Activated CD4-positive, alpha-beta T cell treated with anti-CD3 and anti-CD28 coated beads, Interleukin-2, amount 10 ng/mL, durations not matched to agents 7 days and 5 days (primary cell): ENCODE measurements at places on chromosomes 4 and X.

DNA sequence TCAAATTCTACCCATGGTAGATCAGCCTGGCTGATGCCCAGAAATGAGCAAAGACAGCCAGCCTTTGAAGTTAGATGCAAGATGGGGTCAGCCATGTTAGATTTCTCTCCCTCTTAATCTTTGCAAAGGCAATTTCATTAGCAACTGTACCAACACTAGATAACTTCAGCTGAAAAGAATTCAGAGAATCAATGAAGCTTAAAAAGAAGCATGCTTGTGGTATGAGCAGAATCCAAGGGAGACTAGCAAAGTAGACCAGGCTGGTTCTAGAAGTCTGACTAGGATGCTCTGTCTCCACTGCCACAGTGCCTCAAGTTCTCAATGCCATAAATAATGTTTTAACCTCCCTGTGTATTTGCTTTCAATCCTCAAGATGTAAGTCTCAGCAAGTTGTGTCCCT is 247.3 kb downstream of the SLC7A11 start:
- no peak for DNase-seq

GRCh38 chr4:336099-336892 is 1.3 kb upstream of the ZNF141 start:
- DNase-seq = no peak

DNA sequence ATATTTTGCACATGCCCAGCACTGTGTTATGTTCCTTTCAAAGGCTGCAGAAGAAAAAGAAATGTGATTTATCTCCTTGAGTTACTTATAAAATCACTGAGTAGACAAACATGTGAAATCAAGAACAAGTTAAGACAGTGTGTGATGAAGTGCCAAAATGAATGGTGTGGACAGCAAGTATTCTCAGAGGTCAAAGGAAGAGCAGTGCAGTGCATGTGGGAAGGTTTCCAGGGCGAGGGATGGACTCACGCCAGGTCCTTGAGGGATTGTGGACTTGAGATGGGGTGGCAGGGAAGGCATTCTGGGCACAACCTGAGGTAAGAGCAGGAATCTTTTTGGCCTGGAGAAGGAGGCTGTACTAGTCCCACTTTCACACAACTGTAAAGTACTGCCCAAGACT is 115.5 kb downstream of the FNIP2 start:
- DNase-seq = no peak

DNA sequence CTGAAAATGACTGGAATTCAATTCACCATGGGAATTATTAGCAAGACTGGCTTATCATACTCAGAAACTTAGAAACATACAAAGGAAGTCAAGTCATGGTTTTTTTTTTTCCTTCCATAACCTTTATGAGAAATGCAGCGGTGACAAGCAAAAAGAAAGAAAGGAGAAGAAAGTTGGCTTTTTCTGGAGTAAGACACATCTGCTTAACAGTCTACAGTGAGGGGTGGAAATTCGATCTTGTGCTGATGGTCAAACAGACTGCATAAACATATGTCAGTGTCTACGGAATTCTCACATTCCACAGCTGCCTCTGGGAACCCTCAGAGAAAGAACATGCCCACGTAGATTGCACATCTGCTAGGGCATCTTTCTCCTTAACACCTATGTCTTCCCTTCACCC is 54.6 kb downstream of the PROM1 start:
- DNase-seq = no peak

GRCh38 chr4:154908168-154908567 is 127.1 kb downstream of the RBM46 start:
- DNase-seq = no peak

DNA sequence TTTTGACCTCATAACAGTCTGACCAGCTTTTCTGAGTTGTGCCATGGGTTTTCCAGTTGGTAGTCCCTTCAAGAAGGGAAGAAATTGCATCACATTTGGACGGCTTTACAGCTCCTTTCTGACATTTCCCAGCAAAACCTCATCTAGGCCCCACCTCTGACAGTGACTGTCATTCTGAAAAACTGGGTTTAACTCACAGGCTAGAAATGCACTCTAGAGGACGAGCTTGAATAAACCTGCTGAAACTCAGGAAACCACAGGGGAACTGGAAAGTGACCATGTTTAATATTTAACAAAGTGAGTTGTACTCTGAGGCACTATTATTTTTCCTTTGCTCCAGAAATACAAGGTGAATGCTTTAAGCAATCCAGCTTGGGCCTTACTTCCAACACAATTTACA is 434.3 kb upstream of the RASGEF1B start:
- no peak for DNase-seq

DNA sequence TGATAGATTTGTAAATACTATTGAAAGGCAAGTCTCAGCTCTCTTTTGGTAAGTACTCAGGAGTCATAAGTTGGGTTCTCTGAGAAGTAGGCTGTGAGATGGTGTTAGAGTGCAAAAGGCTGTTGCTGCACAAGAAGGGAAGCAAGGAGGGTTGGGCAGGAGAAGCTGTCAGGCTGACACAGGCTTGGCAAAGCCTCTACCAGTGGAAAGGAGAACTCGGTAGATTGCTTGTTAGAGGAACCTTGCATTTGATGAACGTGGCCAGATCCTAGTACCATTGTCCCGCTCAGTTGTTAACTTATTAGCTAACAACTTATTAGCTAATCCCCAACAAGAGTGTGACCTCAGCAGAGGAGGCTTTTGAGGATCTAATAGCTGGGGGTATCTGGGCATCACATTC is 449.3 kb upstream of the BOD1L1 start:
- no peak for DNase-seq

GRCh38 chr4:111838406-111838930 is 306.8 kb upstream of the FAM241A start:
- no peak for DNase-seq

- no peak for DNase-seq
Observed at GRCh38 chrX:13515211-13515930, 54.0 kb upstream of the EGFL6 start.

DNA sequence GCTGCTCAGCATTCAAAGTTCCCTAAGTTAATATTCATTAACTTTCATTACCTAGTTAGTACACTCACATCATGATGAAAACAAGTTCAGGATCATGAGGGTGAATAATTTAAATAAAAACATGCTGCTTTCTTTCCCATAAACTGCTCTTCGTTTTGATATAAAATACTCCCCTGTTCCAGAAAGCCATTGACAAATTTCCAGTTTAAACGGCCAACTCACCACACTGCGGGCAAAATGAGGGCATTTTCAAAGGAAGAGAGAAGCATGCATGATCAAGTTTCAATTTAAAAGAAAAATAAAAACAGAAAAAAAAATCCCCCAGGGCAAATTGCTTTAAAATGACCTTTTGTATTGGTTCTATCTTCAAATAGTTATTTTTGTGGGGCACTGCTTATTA is 69.6 kb downstream of the EPHA5 start:
- DNase-seq = no peak

GRCh38 chr4:116913451-116913850 is 171.9 kb downstream of the TRAM1L1 start:
- DNase-seq = no peak

DNA sequence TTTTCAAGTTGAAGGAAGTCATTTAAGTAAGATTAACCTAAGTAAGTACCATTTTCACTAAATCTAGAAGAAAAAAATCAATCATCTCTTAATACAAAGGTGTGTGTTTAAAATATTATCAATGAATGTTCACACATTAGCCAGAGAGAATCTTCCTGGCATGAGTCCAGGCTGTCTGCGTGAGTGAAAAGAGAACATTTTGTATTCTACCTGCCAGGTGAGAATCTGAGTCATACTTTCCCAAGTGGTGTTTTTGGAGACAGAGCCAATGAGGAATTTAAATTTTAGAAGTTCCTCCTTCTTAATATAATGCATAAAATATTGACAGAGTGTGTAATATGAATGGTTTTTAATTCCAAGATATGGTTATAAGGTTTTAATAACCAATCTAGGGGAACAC is 371.8 kb upstream of the NR3C2 start:
- no peak for DNase-seq
